ENCODE measurements at places on chromosomes 2 and 18. TPM values are rescaled to one million over a fixed set of nuclear protein-coding genes. Genes with fewer than 3 reads are reported as not detected.
A peak's percentile ranks its signal among the peaks of the same experiment; 100 is the strongest.

DNA sequence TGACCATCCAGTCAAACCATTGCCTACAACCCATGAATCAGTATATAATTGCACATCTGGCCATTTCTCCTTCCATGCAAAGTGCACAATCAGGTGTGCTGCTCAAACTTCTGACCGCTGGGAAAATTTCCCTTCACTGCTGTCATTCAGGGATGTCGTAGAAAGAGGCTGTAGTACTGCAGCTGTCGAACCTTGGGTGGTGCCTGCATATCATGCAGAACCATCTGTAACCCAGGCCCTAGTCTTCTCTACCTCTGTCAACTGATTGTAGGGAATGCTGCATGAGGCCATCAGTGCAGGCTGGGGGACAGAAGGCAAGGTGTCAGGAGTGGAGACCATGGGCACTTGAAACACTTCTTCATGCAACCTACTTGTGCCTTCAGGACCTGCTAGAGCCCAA lies 267.5 kb downstream of the CALCRL start:
- DNase-seq: no peak

- DNase-seq: no peak
These were observed 679.0 kb upstream of the RAB6C start for GRCh38 chr2:129300456-129300855.

DNA sequence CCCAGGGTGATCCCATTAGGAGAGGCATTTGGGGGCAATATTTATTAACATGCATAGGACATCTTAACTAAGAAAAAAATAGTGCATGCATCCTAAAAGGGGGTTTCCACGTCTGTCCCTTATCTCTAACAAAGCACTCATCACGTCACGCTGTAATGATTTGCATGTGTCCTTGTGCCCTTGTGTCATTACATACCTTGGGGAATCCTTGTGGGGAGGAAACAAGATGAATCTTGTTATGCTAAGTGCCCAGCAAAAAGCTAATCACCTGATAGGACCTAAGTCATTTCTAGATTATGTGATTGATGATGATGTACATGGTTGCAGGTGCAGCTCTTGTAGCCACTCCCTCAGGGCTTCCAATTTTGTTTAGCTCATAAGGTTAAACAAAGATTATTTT lies 250.9 kb downstream of the FBXO15 start:
- DNase-seq: no peak

- DNase-seq: peak; percentile 55
These were observed 56.8 kb downstream of the BIN1 start for GRCh38 chr2:127049927-127050802.

DNA sequence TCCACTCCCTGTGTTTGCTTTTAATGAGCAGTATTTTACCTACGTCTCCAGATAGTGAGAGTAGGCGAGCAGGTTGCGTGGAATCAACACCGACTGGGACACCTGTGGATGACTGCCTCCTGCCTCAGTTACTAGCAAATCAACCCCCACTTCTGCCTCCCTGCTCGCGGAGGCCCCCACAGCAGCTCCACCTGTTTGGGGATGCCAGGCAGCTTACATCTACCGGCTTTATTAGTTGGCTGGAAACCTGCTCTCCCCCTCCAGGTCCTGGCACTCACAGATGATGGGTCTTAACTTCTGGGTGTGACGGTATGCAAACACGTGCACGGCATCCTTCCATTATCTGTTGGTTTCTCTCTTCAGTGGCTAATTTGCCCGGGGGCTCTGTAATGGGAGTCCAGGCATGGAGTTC lies 164.4 kb upstream of the SESTD1 start:
- no peak for DNase-seq

DNA sequence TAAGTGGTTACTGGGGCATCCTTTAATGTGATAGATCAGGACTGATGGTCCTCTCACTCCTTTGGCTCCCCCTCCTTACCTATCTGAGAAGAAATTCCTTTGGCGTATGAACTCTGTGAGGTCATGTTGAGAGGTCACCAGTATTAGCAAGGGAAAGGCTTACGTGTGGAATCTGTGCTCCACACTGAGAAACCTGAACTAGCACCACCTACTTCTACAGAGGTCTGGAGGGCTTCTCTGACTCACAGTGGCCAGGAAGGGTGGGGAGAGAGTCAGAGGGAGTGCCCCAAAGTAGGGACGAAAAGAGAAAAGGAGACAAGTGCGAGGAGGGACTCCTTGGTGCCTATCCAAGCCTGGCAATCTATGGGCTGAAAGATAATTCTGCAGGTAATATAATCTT lies 348.6 kb downstream of the TNS1 start:
- DNase-seq: peak; percentile 31

GRCh38 chr2:220465700-220466099 lies 838.3 kb downstream of the SLC4A3 start:
- no peak for DNase-seq

- peak; percentile 46 for DNase-seq
These were observed 11.7 kb downstream of the YIPF4 start for GRCh38 chr2:32289165-32289999.

DNA sequence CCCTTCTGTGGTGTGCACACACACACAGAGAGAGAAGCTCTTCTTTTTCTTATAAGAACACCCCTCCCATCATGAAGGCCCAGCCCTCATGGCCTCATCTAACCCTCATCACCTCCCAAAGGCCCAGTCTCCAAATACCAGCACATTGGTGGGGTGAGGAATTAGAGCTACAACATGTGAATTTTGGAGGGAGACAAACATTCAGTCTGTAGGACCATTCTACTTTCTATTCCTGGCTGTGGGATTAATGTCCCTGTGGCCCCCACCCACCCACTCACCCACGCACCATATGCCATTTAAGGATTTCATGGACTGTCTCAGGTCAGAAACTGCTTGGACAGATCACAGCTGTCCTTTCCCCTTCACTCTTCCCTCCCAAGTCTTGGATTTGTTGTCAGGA lies 190.2 kb downstream of the GBX2 start:
- no peak for DNase-seq

- peak; percentile 23 for DNase-seq
These were observed 1.8 kb downstream of the BARD1 start for GRCh38 chr2:214807653-214808052.

GRCh38 chr2:10514743-10515142 lies 66.6 kb upstream of the ODC1 start:
- DNase-seq: peak; percentile 70

DNA sequence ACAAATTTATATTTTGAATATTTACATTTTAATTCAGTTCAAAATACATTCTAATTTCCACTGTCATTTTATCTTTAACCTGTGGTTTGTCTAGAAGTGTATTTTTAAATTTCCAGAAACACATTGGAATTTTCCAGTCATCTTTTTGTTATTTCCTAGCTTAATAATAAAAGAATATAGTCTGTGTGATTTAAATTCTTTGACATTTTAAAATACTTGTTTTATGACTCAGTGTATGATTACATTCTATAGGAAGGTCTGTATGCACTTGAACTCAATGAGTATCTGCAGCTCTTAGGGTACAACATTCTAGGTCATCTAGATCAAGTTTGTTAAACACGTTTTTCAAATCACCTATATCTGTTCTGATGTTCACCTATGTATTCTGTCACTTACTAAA lies 88.3 kb upstream of the MBOAT2 start:
- no peak for DNase-seq

GRCh38 chr2:186042207-186043028 lies 303.8 kb downstream of the FSIP2 start:
- no peak for DNase-seq

DNA sequence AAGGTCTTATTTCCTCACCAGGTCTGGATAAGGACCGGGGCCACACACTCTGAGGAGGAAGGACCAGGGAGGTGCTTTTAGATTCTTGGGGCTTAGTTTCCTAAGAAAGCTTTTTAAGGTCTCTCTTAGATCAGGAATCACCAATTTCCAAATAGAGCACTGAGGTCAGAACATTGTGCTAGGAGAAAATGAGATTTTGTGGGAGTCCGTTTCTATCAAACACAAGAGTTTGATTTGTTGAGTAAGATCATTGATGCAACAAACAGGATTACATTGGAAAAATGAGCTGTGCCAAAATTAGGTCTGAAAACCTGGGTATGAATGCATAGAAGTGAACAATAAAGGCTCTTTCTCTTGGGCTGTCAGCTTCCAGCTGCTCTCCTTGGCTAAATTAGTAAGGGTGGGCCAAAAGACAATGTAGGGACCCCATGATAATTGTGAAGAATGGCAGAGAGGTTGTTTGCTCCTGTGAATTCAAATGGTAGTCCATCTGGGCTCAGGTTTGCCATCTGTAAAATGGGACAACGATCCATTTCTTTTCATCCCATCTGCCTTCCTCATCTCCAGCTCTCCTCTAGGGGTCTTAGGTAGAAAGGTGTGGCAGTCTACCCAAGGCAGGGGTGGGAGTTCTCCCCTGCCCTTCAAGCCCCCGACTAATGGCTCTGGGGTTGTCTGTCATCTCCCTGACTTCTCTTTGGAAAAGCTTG lies 20.0 kb downstream of the IGFBP2 start:
- DNase-seq: no peak

DNA sequence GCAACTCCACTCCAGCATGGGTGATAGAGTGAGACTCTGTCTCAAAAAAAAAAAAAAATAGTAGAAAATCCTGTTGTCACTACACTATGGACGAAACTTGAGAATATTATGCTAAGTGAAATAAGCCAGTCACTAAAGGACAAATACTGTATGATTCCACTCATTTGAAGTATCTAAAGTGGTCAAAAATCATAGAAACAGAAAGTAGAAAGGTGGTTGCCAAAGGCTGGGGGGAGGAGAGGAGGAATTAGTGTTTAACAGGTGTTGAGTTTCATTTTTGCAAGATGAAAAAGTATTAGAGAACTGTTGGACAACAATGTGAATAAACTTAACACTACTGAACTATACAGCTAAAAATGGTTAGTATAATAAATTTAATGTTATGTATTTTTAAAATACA lies 18.8 kb upstream of the RMP24 start:
- no peak for DNase-seq

- peak; percentile 25 for DNase-seq
These were observed 15.8 kb downstream of the C18orf63 start for GRCh38 chr18:74331404-74331803.

DNA sequence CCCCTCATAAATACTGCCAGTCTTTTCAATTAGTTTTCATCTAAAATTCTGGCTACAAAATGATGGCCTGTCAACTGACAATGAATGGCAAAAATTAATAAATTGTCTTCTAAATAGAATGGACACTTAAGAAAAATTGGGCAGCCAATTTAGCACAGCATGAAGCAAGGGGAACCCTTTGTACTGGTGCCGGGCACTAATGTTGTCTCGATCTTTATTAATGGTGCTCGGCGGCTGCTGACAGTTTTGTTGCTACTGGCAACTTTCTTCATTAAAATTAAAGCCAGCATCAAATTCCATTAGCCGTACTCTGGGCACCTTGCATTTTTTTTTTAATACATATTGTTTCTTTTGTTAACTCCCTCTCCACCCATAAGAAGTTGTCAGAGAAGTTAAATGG lies 309.3 kb downstream of the GBX2 start:
- no peak for DNase-seq

DNA sequence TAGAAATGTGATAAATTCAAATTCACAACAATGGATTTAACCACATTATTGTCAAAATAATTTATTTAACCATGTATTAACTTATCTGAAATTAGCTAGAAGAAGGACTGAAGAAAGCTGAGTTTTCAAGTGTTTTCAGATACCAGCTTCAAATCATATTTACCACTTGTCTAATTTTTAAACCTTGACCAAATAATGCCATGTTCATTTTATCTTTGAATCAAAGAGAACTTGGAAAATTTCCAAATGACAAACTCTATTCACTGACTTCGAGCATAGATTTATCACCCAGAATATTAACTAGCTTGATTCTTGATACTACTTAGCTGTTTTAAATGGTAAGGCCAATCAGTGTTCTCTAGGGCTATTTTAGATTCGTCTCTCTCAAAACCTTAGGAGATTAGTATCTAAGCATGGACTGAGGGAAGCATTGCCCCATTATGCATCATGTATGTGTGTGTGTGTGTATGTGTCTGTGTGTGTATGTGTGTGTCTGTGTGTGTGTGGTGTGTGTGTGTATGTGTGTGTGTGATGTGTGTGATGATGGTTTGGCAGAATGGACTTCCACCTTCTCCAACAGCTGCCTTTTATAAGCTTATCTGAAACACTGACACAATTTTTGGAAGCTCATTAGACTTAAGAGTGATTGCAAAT lies 667.5 kb upstream of the FANCL start:
- DNase-seq: no peak

DNA sequence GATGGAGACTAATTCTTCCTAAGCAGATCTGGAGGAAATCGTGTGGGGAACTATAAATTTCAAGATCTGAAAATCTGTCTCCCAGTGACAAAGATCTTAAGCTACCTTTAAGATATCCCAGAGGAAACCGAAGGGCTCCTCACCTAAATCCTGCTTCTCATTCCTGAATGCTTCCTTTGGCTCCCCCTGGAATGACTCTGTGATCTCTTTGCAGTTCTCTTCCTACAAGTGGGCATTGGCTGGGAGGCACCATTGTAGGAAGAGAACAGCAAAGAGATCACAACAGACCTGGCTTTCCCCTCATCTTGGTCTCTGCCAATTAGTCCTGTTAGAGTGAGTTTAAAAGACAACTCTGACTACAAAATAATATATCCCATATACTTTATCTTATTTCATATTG lies 70.0 kb upstream of the KCNH7 start:
- DNase-seq: no peak

- no peak for DNase-seq
These were observed 114.0 kb upstream of the SLC39A10 start for GRCh38 chr2:195543063-195543462.

- peak; percentile 60 for DNase-seq
These were observed 116.4 kb downstream of the TAF4B start for GRCh38 chr18:26342646-26343045.

DNA sequence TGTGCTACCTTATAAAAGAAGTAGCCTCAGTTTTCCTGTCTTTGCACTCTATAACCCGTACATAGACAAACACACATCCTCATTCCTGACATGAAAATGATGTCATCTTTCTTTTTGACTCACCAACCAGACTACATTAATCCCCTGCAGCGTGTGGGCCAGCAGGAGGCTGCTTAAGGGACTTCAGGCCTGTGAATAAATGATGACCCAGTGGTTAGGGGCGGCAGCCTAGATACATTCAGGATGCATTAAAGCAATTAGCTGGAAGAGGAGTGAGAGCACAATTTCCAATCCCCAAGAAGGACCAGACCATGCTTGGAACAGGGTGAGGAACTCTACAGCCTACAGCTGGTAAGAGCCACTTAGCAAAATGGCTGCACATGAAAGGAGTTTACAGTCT lies 57.3 kb upstream of the KLF7 start:
- DNase-seq: no peak

- no peak for DNase-seq
These were observed 25.7 kb downstream of the SLC4A1AP start for GRCh38 chr2:27689424-27689823.

- no peak for DNase-seq
These were observed 259.3 kb downstream of the TTC32 start for GRCh38 chr2:19642501-19642900.

Gene GPR35
- 180 TPM for total RNA-seq

Gene DSC3
- 0.03 TPM for total RNA-seq

Gene SIX3
- total RNA-seq: not detected

Gene ELMOD3
- total RNA-seq: 7.1 TPM

Gene FNDC4
- total RNA-seq: not detected

Gene NIF3L1
- total RNA-seq: 38.3 TPM

Gene LHCGR
- total RNA-seq: not detected

Gene DPYSL5
- not detected for total RNA-seq

Gene RNPEPL1
- 57.9 TPM for total RNA-seq

Gene FBXO48
- 0.05 TPM for total RNA-seq

Gene UGT1A3
- 1.2 TPM for total RNA-seq

Gene STEAP3
- 9.8 TPM for total RNA-seq

Gene GPAT2
- total RNA-seq: not detected

Gene CGREF1
- total RNA-seq: 42.0 TPM

Gene NAT8
- not detected for total RNA-seq

Data from HT-29 (cell line).